Lower lobe of right lung (tissue), 2 donors: ENCODE measurements at places on chromosomes 6 and 20.

DNA sequence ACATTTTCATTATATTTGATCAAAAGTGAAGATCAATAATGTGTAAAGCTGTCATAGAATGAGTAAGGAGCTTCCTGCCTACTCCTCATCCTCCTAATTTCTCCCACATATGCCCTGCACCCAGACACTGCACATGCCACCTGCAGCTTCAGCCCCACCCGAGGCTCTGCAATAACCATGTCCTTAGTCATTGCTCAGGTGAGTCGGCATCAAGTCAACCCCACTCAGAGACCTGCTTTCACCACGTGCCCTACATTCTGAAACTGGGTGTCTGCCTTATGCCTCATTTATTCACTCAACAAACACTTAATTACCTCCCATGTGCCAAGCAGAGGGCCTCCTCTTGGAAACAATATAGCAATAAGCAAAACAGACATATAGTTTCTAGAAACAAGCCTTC, 15.4 kb upstream of the TNFAIP3 start:
- no peak overlapping the region for H3K27ac ChIP-seq
- no peak overlapping the region for H3K4me3 ChIP-seq
- DNase-seq, result no peak

GRCh38 chr20:39778431-39778830, 816.3 kb downstream of the DHX35 start:
- no peak overlapping the region for H3K4me3 ChIP-seq
- no peaks in the 10 kb centered on the region for H3K27me3 ChIP-seq
- H3K27ac ChIP-seq, result no peak overlapping the region

GRCh38 chr6:111105578-111105977, 18.3 kb downstream of the SLC16A10 start:
- H3K36me3 ChIP-seq, result no peaks in the 10 kb centered on the region
- H3K4me1 ChIP-seq, result peaks cover 7% of the 10 kb centered on the region
- H3K27me3 ChIP-seq, result no peaks in the 10 kb centered on the region

DNA sequence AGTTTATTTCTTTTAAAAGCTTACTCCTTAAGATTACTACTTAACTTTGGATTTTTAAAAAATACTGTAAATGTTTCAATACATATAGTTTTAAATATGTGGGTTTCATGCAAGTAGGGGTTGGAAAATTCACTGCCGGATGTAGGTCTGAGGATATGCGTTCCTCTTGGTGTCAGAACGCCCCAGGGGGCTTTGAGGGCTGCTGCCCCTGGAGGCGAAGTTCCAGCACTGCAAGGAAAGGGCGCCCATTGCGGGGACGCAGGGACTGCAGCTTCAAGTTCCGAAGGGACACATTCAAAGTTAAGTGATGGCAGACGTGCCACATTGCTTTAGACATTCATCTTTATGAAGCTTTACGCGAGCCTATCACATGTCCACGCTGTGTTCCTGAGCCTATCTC, 152.9 kb downstream of the SOD2 start:
- no peaks in the 10 kb centered on the region for H3K36me3 ChIP-seq
- no peak for DNase-seq
- no peaks in the 10 kb centered on the region for H3K4me1 ChIP-seq
- H3K27me3 ChIP-seq, result no peaks in the 10 kb centered on the region
- no peak overlapping the region for H3K4me3 ChIP-seq

- H3K36me3 ChIP-seq, result no peaks in the 10 kb centered on the region
- H3K4me1 ChIP-seq, result no peaks in the 10 kb centered on the region
- no peak overlapping the region for H3K4me3 ChIP-seq
- H3K27ac ChIP-seq, result no peak overlapping the region
- no peaks in the 10 kb centered on the region for H3K27me3 ChIP-seq
- DNase-seq, result no peak
Observed at GRCh38 chr20:11048739-11049138, 374.9 kb upstream of the JAG1 start.

DNA sequence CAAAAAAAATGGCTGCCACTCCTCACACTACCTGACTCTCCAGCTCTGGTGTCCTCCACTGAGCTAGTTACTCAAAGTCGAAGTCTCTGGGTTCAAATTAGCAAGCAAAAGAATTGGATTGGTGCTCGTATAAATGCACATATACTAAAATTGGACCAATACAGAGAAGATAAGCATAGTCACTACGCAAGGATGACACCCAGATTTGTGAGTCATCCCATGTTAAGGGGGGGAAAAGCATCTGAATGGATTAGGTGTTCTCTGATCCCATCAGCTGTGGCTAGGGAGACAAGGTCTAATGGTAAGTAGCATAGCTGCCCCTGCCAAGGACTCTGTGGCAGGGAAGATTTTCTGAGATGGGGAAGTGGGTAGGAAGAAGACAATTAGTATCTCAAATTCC, 18.3 kb upstream of the AMD1 start:
- no peak overlapping the region for H3K4me3 ChIP-seq
- H3K4me1 ChIP-seq, result peaks cover 9% of the 10 kb centered on the region
- DNase-seq, result no peak
- H3K27ac ChIP-seq, result no peak overlapping the region
- H3K27me3 ChIP-seq, result no peaks in the 10 kb centered on the region
